ENCODE measurements at places on chromosomes 11 and 22. TPM values are rescaled to one million over a fixed set of nuclear protein-coding genes. Genes with fewer than 3 reads are reported as not detected.

BEST1 gene
- 17.0 TPM for total RNA-seq

CARD18 gene
- not detected for total RNA-seq

SOX10 gene
- total RNA-seq = 2.5 TPM

IGSF9B gene
- total RNA-seq = 9.3 TPM

MUC15 gene
- not detected for total RNA-seq

KRTAP5-11 gene
- total RNA-seq = not detected

OR2AG1 gene
- total RNA-seq = not detected

LRRC10B gene
- 1.3 TPM for total RNA-seq
